ENCODE measurements at places on chromosomes 2 and 18. TPM values are rescaled to one million over a fixed set of nuclear protein-coding genes. Genes with fewer than 3 reads are reported as not detected.

The PAX8 gene
- total RNA-seq, result 19.8 TPM

The MYO5B gene
- total RNA-seq, result 0.12 TPM

The ACTR1B gene
- 59.9 TPM for total RNA-seq

The PKP4 gene
- total RNA-seq, result 61.1 TPM

The UGT1A4 gene
- total RNA-seq, result not detected

The CNGA3 gene
- 0.12 TPM for total RNA-seq

The TBR1 gene
- not detected for total RNA-seq

The SCTR gene
- not detected for total RNA-seq

The RTP5 gene
- total RNA-seq, result not detected

The OSR1 gene
- total RNA-seq, result 95.0 TPM

The MEP1B gene
- total RNA-seq, result not detected

The SETBP1 gene
- total RNA-seq, result 32.0 TPM

Data from hair follicle dermal papilla cell (primary cell).